Naive thymus-derived CD4-positive, alpha-beta T cell (primary cell): ENCODE measurements at places on chromosomes 3 and 15. TPM values are rescaled to one million over a fixed set of nuclear protein-coding genes. Genes with fewer than 3 reads are reported as not detected.

CRABP1 gene
- not detected for total RNA-seq

- no peak overlapping the region for H3K27ac ChIP-seq
- H3K4me1 ChIP-seq = peaks cover 13% of the 10 kb centered on the region
- H3K27me3 ChIP-seq = peaks cover 6% of the 10 kb centered on the region
- no peak overlapping the region for H3K4me3 ChIP-seq
- H3K36me3 ChIP-seq = no peaks in the 10 kb centered on the region
- no peak for DNase-seq
Measured at GRCh38 chr15:94579286-94579685, 347.9 kb downstream of the MCTP2 start.

DNA sequence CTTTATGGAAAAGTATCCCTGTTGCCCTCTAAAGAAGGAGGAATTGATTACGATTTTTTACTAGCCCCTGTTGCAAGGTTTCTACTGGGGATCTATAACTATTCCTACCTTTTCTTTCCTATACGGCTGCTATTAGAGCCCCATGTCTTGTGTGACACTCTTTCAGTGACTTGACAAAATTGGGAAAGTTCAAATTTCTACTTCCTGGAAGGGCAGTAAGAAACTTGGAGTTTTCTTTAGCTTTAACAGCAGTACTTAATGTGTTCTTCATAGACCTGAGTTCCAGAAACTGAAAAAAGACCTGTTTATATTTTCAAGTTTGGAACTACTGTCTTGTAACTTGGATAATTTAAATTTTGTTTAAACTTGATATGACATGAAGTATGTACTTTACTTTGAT lies 54.7 kb downstream of the TRPC1 start:
- H3K27me3 ChIP-seq = no peaks in the 10 kb centered on the region
- no peaks in the 10 kb centered on the region for H3K4me1 ChIP-seq
- H3K4me3 ChIP-seq = no peak overlapping the region
- H3K27ac ChIP-seq = no peak overlapping the region
- DNase-seq = no peak

CYP11A1 gene
- 1.0 TPM for total RNA-seq

TMIE gene
- total RNA-seq = 0.25 and 0.31 TPM in 2 replicates
